ENCODE measurements at places on chromosomes 13 and 19.
A peak's percentile ranks its signal among the peaks of the same experiment; 100 is the strongest.

DNA sequence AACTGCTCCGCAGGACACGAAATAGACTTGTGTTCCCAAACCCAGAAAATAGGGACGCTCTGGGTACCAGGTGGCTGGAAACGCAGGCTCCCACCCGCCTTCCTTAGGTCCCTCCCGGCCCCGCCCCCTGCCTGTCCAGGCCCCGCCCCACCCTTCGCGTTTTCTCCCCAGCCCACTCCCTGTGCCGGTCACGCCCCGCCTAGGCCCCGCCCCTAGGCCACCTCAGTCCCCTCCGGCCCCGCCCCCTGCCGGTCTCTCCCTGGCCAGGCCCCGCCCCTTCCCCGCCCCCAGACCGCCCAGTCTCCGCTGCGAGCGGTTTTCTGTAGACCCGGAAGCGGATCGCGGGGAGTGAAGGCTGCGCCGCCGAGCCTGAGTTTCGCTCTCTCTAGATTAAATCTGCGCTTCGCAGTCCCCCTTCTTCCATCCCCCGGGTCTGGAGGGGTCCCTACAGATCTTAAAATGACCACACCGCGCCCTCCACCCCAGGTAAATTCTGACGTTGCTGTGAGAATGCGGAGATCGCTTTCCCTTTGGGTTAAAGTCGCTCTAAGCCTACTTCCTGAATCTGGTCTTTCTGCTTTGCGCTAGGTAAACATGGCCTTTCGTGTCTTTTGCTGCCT lies 3.7 kb upstream of the ZNF665 start:
- peak overlapping the region; percentile 78 for H3K4me3 ChIP-seq
- no peaks in the 10 kb centered on the region for H3K4me1 ChIP-seq
- no peaks in the 10 kb centered on the region for H3K36me3 ChIP-seq
- peak; percentile 91 for DNase-seq
- no peaks in the 10 kb centered on the region for H3K27me3 ChIP-seq
- peak overlapping the region; percentile 35 for H3K27ac ChIP-seq

GRCh38 chr13:77827332-77827731 lies 91.3 kb downstream of the EDNRB start:
- H3K4me3 ChIP-seq, result no peak overlapping the region
- DNase-seq, result no peak
- H3K27me3 ChIP-seq, result no peaks in the 10 kb centered on the region

DNA sequence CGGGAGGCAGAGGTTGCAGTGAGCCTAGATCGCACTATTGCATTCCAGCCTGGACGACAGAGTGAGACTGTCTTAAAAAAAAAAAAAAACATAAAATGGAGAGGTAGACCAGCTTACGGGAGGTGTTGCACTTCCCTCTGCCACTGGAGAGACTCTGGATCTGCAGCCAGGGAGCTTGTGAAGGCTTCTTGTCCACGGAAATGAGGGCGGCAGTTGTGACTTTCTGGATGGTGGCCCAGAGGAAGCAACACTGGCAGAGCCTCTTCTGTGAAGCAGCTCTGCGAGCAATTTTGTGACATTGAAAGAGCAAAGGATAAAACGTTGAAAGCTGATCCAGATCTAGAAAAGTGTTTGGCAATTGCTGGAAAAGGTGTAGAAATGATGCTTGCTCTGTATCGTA lies 10.4 kb downstream of the SPINT2 start:
- peaks cover 24% of the 10 kb centered on the region for H3K4me1 ChIP-seq
- H3K36me3 ChIP-seq, result peaks cover 67% of the 10 kb centered on the region
- H3K27ac ChIP-seq, result no peak overlapping the region
- no peaks in the 10 kb centered on the region for H3K27me3 ChIP-seq

GRCh38 chr19:47210689-47211316 lies 20.2 kb downstream of the BBC3 start:
- H3K27me3 ChIP-seq, result no peaks in the 10 kb centered on the region
- DNase-seq, result no peak
- peak overlapping the region; percentile 36 for H3K27ac ChIP-seq
- H3K4me1 ChIP-seq, result no peaks in the 10 kb centered on the region
- no peak overlapping the region for H3K4me3 ChIP-seq

DNA sequence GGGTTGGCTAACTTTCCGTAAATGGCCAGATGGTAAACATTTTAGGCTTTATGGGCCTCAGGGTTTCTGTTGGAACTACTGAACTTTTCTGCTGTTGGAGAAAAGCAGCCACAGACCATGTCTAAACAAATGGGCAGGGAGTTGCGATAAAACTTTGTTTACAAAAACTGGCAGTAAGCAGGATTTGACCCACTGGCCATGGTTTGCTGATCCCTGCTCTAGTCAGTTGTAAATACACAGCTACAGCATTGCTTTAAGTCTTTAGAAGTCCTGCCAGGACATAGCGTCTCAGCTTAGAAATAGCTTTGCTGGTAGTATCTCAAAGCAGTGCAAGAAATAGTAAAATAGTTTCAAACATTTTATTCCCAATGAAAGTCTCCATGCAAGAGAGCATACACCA lies 88.4 kb downstream of the NALCN start:
- no peaks in the 10 kb centered on the region for H3K36me3 ChIP-seq
- no peaks in the 10 kb centered on the region for H3K27me3 ChIP-seq
- H3K27ac ChIP-seq, result no peak overlapping the region
- no peak for DNase-seq
- H3K4me3 ChIP-seq, result no peak overlapping the region

- no peak overlapping the region for H3K27ac ChIP-seq
- H3K36me3 ChIP-seq, result no peaks in the 10 kb centered on the region
- no peak overlapping the region for H3K4me3 ChIP-seq
- H3K27me3 ChIP-seq, result no peaks in the 10 kb centered on the region
Measured at GRCh38 chr13:61187471-61187870, 228.2 kb downstream of the PCDH20 start.

DNA sequence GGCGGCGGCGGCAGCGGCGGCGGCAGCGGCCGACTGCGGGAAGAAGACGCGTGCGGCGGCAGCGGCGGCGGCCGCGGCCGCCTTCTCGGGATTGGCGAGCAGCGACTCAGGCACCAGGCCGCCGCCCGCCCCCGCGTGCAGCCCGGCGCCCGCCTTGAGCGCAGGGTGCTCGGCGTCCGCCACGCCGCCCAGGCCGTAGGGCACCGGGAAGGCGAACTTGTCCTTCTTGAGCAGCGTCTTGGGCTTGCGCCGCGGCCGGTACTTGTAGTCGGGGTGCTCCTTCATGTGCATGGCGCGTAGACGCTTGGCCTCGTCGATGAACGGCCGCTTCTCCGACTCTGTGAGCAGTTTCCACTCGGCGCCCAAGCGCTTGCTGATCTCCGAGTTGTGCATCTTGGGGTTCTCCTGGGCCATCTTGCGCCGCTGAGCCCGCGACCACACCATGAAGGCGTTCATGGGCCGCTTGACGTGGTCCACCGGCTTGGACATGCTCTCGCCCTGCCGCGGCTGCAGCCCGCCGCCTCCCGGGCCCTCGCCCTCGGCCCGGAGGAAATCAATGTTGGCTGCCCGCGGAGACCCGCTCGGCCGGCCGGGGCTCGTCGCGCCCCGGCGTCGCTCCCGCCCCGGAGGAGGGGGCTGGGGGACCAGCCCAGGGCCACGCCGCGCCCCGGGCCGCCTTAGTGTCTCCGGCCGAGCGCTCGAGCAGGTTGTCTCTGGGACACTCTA lies 621 bp downstream of the SOX21 start:
- H3K4me1 ChIP-seq, result no peaks in the 10 kb centered on the region
- H3K27ac ChIP-seq, result no peak overlapping the region
- peak overlapping the region; percentile 10 for H3K4me3 ChIP-seq
- peak; percentile 58 for DNase-seq

- no peaks in the 10 kb centered on the region for H3K27me3 ChIP-seq
- H3K27ac ChIP-seq, result no peak overlapping the region
- H3K4me1 ChIP-seq, result no peaks in the 10 kb centered on the region
- no peaks in the 10 kb centered on the region for H3K36me3 ChIP-seq
- DNase-seq, result no peak
- H3K4me3 ChIP-seq, result no peak overlapping the region
Measured at GRCh38 chr13:59356607-59357006, 807.1 kb downstream of the DIAPH3 start.

GRCh38 chr13:20582026-20582425 lies 15.1 kb downstream of the IFT88 start:
- no peak overlapping the region for H3K4me3 ChIP-seq
- DNase-seq, result no peak
- H3K27ac ChIP-seq, result no peak overlapping the region
- no peaks in the 10 kb centered on the region for H3K27me3 ChIP-seq
- peaks cover 22% of the 10 kb centered on the region for H3K36me3 ChIP-seq

- no peak overlapping the region for H3K4me3 ChIP-seq
- peaks cover 11% of the 10 kb centered on the region for H3K4me1 ChIP-seq
- H3K27me3 ChIP-seq, result no peaks in the 10 kb centered on the region
- peak overlapping the region; percentile 54 for H3K27ac ChIP-seq
- DNase-seq, result no peak
Measured at GRCh38 chr13:30806784-30807183, 71.4 kb downstream of the ALOX5AP start.

- peaks cover 46% of the 10 kb centered on the region for H3K36me3 ChIP-seq
- no peak for DNase-seq
- peaks cover 5% of the 10 kb centered on the region for H3K4me1 ChIP-seq
- H3K4me3 ChIP-seq, result no peak overlapping the region
Measured at GRCh38 chr19:13138916-13139198, 11.3 kb downstream of the STX10 start.

DNA sequence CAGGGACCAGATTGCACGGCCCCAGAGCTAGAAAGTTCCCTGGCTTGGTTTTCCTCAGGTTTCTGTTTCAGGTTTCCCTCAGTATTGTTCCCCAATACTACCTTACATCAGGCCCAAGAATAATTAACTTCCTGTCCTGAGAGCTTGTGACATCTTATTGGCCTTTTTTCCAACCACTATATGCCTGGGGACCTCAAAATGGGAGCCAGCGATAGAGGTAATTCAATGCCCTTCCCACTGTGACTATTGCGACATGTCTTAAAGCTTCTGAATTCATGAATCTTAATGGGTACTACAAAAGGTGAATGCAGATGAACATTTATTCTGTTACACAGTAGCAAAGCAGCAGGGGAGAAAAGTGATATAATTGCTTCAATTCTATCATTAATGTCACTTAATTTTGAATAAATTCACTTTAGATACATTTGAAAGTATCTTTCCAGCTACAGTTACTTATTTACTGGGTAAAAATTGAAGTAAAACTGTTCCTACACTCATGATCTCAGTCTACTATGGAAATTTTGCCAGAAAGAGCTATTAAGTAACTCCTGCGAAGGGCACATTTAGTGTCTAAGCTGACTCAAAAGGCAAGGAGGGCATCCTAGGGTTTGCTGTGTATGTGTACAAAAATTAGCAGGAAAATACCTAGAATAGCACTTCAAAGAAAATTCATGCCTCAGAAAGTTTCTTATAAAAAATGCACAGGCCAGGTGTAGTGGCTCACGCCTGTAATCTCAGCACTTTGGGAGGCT lies 4.1 kb downstream of the CRYL1 start:
- no peaks in the 10 kb centered on the region for H3K36me3 ChIP-seq
- no peak for DNase-seq
- H3K4me1 ChIP-seq, result no peaks in the 10 kb centered on the region

DNA sequence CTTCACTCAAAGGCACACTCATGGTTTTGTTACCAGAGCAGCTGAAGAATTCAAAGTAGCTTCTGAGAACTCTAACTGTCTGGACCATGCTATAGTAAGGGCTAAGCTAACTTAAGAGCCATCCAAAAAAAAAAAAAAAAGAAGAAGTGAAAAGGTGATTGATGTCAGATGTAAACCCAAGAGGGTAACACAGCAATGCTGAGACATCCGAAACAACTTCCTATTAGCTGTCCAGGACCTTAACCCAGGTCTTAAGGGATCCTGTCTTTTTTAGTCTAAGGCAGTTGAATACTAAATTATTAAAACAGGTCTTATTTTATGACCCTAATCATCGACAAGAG lies 11.2 kb upstream of the RAB20 start:
- no peak overlapping the region for H3K4me3 ChIP-seq
- H3K27ac ChIP-seq, result no peak overlapping the region
- peaks cover 8% of the 10 kb centered on the region for H3K27me3 ChIP-seq
- no peak for DNase-seq
- no peaks in the 10 kb centered on the region for H3K36me3 ChIP-seq
- no peaks in the 10 kb centered on the region for H3K4me1 ChIP-seq

GRCh38 chr19:42095814-42096230 lies 19.9 kb downstream of the ZNF574 start:
- H3K27ac ChIP-seq, result no peak overlapping the region
- H3K27me3 ChIP-seq, result no peaks in the 10 kb centered on the region
- H3K36me3 ChIP-seq, result no peaks in the 10 kb centered on the region
- DNase-seq, result peak; percentile 64
- H3K4me3 ChIP-seq, result no peak overlapping the region
- H3K4me1 ChIP-seq, result peaks cover 3% of the 10 kb centered on the region

GRCh38 chr19:15187026-15188007 lies 13.5 kb downstream of the NOTCH3 start:
- H3K36me3 ChIP-seq, result no peaks in the 10 kb centered on the region
- DNase-seq, result peak; percentile 63
- H3K27ac ChIP-seq, result no peak overlapping the region
- H3K27me3 ChIP-seq, result no peaks in the 10 kb centered on the region
- no peak overlapping the region for H3K4me3 ChIP-seq
- no peaks in the 10 kb centered on the region for H3K4me1 ChIP-seq

GRCh38 chr19:48249502-48250014 lies 6.2 kb downstream of the CARD8 start:
- DNase-seq, result no peak
- no peaks in the 10 kb centered on the region for H3K27me3 ChIP-seq
- no peak overlapping the region for H3K4me3 ChIP-seq
- H3K36me3 ChIP-seq, result peaks cover 21% of the 10 kb centered on the region
- no peak overlapping the region for H3K27ac ChIP-seq
- H3K4me1 ChIP-seq, result peaks cover 4% of the 10 kb centered on the region

DNA sequence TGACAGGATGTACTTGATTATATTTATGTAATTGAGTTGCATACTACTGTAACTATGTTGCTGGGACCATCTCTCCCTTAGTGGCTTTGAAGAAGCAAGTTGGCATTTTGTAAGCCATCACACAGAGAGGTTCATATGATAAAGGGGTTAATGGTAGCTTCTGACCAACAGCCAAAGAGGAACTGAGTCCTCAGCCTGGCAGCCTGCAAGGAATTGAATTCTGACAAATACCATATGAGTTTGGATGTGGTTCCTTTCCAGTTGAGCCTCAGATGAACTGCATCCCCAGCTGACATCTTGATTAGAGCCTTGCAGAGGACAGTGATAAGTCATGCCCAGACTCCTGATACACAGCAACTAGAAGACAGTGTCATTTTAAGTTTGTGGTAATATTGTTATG lies 8.6 kb upstream of the MYCBP2 start:
- no peak overlapping the region for H3K27ac ChIP-seq
- H3K27me3 ChIP-seq, result no peaks in the 10 kb centered on the region

DNA sequence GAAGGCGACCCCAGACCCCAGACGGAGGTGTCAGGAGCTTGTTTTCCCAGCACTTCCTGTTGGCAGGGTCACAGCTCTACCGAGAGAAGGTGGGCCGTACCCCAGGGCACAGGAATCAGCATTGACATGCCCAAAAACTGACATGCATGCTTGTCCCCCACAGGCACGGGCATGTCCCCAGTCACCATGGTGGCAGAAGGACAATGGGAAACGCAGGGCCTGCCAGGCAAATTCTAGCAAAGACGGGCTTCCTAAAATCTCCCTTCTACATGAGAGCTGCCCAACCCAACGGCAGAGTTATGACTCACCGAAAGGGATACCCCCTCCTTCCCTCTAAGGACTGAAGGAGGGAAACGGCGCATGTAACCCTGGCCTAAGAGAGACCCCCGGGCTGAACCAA lies 18.5 kb downstream of the TSHZ3 start:
- H3K27me3 ChIP-seq, result no peaks in the 10 kb centered on the region
- no peaks in the 10 kb centered on the region for H3K36me3 ChIP-seq
- H3K4me3 ChIP-seq, result no peak overlapping the region
- DNase-seq, result no peak

GRCh38 chr13:62625214-62625881 lies 1209.7 kb upstream of the PCDH20 start:
- H3K27ac ChIP-seq, result no peak overlapping the region
- DNase-seq, result no peak
- no peaks in the 10 kb centered on the region for H3K27me3 ChIP-seq
- H3K36me3 ChIP-seq, result no peaks in the 10 kb centered on the region
- H3K4me1 ChIP-seq, result no peaks in the 10 kb centered on the region
- no peak overlapping the region for H3K4me3 ChIP-seq
